ENCODE measurements at places on chromosomes 12 and 14. TPM values are rescaled to one million over a fixed set of nuclear protein-coding genes. Genes with fewer than 3 reads are reported as not detected.

DNA sequence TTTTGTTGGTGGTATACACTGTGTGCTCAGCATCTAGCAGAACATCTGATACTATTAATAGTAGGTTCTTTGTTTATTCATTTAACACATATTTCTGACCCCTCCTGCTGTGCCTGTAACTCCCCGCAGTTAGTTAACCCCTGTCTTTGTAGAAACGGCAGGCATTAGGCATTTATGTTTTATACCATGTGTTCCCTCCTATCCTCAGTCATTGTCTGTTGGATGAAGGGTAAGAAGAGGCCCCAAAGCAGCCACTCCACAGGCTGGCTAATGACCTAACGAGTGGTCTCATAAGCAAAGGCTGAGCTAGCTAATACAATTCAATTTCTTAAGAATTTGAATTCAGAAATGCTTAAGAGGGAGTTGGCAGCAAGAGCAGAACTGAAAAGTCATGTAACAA, 170.8 kb downstream of the TMX1 start:
- no peak for DNase-seq

DNA sequence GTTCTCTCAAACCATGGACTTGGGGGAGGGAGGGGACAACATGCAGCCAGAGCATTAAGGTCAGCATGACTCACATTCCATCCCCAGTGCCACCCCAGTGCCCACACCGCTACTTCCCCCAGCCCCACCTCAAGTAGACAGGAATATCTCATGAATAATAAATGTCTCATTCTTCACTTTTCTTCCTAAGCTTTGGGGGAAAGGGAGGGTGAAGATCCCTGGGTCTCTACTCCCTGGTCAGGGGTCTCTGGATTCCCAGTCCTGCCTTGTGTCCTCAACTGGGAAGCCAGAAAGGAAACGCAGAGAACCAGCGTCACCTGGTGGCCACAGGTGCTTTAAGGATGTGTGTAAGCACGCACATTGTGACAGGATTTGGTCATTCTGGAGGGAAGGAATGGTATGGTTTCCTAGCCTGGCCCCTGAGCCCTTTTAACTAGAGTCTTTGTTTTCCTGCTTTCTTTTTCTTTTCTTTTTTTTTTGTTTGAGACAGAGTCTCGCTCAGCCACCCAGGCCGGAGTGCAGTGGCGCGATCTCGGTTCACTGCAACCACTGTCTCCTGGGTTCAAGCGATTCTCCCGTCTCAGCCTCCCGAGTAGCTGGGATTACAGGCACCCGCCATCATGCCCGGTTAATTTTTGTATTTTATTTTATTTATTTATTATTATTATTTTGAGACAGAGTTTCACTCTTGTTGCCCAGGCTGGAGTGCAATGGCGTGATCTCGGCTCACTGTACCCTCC, 3.4 kb downstream of the GPR84 start:
- DNase-seq = peak; percentile 92

- DNase-seq = no peak
Observed at GRCh38 chr12:52975204-52975603, 26.3 kb downstream of the KRT18 start.

DNA sequence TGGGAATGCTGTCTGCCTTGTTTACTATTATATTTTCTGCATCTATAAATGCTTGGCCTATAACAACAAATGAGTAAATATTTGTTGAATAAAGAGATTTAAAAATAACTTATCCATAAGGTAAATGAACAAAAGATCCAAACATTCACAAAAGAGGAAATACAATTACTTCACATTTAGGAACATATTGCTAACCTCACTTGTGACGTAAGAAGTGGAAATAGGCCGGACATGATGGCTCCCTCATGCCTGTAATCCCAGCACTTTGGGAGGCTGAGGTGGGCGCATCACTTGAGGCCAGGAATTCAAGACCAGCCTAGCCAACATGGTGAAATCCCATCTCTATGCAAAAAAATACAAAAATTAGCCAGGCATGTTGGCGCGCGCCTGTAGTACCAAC, 25.7 kb upstream of the CKAP4 start:
- no peak for DNase-seq

- peak; percentile 50 for DNase-seq
Observed at GRCh38 chr12:91662021-91662420, 479.4 kb upstream of the DCN start.

- DNase-seq = no peak
Observed at GRCh38 chr14:94974422-94974821, 182.9 kb downstream of the DICER1 start.

DNA sequence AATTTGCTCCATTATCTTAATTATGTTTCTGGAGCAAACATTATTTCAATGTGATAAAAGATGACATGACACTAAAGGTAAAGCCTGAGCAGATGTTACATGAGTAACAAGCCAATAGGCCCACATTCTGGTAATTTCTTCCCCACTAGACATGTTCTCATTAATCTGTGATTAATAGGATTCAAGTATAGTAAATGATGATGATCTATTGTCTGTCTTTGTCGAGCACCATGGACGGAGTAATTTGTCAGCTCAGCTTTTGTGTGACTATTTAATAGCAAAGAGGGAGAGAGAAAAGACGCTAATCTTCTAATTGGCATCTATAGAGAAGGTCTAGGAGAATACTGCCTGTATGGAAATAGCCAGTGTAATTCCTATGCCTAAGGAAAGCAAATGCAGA, 62.2 kb upstream of the INSM2 start:
- no peak for DNase-seq

RXYLT1 gene
- 20.3 TPM for polyA plus RNA-seq

LRRC9 gene
- polyA plus RNA-seq = 0.80 TPM

Data from cardiac muscle cell (in vitro differentiated cells and primary cell).